ENCODE measurements at places on chromosomes 5 and 9. TPM values are rescaled to one million over a fixed set of nuclear protein-coding genes. Genes with fewer than 3 reads are reported as not detected.

GRCh38 chr5:126818736-126819135, 41.8 kb downstream of the LMNB1 start:
- ATAC-seq = no peak

GRCh38 chr9:80078826-80079225, 507.1 kb downstream of the TLE4 start:
- ATAC-seq = no peak

ARSI gene
- not detected for total RNA-seq

MCCC2 gene
- 41.0 TPM for total RNA-seq

- no peak for ATAC-seq
Observed at GRCh38 chr9:94625835-94626234, 13.5 kb downstream of the FBP1 start.

PCDHGA3 gene
- 0.09 TPM for total RNA-seq

CREB3 gene
- total RNA-seq = 23.9 TPM

DNA sequence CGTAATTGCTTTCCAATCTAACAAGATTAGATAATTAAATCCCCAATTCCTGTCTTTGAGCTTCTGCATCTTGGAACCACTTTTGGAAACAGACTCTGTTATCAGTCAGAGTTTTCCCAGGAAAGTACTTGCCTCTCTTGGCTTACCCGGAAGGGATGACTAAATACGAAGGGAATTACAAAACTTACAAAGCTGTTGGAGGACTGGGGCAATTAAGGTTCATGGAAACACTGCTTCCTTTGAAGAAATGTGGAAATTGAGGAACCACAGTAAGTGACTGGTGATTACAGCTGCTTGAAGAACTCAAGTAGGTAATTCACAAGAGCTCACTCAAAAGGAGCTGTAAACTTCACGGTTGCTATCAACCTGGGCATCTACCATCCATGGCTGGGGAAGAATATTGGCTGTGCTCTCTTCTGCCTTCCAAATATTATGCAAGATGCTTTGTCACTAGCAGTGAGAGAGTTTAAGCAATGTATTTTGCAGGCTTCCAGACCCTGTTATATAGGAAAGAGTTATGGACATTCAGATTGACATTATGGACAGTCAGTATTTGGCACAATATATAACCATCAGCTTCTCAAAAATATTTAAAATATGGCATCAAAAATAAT, 104.6 kb upstream of the MAN2A1 start:
- ATAC-seq = no peak

TDRD7 gene
- total RNA-seq = 6.3 TPM

SV2C gene
- 0.13 TPM for total RNA-seq

GRCh38 chr5:5340206-5340729, 82.2 kb upstream of the ICE1 start:
- ATAC-seq = no peak

DNA sequence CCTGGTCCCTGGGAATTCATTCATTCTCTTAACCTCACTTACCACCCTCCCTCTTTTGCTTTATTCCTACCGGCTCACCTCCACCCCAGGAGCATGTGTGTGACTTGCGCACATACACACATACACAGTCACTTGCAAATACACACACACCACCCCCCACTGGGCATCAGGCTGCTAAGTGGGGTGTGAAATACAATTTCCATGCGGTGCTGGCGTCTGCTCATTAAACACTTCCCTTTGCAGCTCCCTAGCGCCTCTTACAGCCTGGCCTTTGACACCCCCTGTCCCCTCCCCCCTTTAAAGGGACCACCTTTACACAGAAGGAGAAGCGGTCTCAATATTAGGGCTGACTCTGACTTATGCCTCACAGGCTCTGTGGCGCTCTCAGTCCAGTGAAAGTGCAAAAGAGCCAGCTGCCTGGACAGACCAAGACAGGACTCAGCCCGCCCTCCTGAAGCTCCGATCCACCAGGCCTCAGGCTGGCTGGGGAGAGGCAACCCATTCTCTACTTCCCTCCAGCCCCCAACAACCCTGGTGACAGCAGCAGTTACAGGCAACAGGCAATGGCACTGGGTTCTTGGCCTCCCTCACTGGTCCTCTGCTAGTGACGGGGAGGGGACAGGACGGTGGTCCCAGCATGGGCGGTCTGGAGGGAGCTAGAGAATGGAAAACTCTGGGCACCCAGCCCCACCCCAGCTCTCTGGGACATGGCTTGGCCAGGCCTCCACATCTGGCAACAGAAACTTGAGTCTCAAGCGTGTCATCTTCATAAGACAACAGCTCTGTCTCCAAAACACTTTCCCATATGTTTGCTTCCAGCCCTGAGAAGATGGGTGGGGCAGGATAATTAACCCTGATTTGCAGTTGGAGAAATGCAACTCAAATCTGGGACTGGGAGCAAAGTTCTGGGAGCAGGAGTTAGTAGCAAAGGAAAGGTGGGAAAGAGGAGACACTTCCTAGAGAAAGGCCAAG, 12.0 kb downstream of the ENHO start:
- no peak for ATAC-seq

DNA sequence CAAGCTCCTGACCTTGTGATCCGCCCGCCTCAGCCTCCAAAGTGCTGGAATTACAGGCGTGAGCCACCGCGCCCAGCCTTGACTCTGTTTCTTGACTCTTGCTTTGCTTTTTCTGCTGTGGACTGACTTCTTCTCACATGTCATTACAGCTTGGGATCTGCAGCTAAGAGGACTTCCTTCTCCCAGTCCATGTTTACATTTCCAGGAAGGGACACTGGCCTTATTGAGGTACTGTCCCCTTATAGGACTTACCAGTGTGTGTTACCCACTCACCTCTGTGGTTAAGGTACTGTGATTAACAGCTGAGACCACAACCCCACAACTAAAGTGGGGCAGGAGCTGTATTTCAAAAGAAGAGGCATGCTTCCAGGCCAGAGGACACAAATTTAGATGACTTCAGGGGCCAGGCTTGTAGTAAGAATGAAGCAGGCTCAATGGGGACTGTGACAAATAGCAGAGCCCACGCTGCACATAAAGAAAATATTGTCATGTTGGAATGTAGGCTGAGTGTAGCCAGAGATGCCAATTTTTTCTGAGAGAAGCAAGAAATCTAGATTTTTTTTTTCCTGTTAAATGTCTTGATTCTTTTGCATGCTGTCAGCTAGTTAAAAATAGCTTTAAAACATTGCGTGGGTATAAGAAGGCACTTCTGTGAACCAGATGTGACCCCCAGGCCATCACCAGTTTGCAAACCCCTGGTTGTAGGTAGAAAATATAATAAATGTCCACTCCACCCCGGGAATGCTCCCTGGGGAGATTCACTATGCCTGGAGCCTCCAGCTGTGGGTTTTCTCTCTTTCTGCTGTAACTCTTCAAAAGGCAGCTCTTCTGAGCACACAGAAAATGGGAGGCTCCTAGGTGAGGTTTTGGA, 75.0 kb downstream of the PTPDC1 start:
- ATAC-seq = no peak

DNA sequence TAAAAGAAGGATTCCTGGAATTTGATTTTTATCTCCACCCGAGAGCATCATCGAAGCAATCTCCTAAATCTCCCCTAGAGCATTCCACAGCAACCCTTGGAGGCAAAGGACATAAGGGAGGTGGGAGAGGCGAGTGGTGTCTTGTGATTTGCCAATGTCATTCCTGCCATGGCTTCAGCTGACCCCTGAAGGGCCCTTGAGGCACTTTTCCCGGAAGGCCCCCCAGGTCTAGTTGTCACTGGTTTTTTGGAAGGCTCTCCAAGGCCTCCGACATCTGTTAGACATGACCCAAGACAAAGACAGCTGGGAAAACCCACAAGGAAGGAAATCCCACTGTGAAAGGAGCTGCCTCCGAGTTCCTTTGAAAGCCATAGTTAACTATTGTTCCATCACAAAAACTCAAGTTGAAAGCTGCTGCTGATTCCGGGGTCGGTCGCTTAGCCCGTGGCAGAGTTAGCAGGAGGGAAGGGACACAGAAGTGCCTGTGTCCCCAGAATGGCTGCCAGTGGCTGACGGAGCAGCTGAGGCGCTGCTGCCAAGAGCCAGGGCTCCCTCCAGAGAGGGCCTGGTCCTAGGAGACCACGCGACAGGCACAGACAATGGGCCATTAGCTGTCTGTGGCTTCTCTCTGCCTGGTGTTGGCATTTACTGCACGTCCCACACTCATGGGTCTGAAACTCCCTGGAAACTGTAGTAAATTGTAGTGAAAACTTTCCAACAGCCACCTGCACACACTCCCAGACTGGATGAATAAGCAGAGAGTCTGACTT, 24.4 kb upstream of the TRIO start:
- no peak for ATAC-seq

DNA sequence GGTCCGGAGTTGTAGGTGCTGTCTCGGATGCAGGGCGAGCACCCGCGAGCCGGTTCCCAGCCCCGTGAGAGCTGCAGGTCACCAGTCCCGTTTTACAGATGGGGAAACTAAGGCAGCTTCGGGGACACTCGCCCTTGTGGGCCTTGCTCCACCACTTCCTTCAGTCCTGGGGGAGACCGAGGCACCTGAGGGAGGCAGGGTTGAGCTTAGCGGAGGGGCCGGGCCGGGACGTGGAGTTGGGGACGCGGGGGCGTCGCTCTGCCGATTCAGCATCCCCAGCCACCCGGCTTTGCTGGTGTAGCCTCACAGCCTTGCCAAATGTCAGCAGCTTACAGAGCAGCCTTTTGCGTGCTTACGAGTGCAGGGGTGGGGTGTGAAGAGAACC, 530 bp downstream of the BBLN start:
- peak; percentile 56 for ATAC-seq

IL13 gene
- 4.3 TPM for total RNA-seq

SAXO1 gene
- total RNA-seq = 0.37 TPM

DNA sequence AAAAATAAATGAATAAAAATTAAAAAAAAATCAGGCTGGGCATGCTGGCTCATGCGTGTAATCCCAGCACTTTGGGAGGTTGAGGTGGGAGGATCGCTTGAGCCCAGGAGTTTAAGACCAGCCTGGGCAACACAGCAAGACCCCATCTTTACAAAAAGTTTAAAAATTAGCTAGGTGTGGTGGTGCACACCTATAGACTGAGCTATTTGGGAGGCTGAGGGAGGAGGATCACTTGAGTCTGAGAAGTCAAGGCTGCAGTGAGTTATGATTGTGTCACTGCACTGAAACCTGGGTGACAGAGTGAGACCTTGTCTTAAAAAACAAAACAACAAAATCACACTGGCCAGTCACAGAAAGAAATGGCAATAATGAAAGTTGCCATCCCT, 3.4 kb upstream of the CNTRL start:
- ATAC-seq = peak; percentile 43

DNA sequence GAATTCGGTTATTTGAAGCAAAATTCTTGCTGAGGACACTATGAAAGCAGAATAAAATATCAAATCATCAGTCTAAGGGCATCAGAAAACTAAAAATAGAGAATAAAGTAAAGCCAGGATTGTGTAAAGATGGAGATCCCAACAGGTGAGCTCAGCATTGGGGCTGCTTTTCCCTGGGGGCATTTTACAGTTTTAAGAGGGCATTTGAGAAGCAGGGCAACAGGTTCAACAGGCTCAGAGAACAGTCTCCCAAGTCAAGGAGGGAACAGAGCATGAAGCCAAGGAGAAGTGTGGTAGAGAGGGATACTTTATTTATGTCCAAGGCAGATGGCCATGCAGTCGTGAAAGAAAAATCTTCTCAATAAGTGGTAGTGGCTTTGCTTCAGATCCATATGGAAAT, 145.4 kb downstream of the SYK start:
- ATAC-seq = no peak

GRCh38 chr5:179209359-179210150, 135.7 kb downstream of the ADAMTS2 start:
- ATAC-seq = no peak

DNA sequence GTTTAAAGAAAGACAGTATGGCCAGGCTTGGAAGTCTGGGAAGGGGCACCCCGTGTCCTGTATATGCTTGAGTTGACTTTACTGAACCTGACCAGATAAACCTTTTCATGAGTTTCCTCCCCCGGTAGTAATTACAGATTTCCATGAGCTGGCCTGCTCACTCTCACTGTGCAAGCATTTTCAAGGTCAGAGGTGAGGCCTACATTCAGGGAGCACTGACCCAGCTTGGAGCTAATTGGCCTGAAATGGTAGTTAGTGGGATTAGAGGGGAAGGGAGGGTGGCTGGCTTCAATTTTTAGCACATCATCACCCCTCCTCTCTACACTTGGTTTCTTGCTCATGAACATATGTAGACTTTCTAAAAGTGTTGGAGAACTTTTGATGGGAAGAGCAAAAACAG, 99.2 kb downstream of the PSAT1 start:
- ATAC-seq = no peak

DNA sequence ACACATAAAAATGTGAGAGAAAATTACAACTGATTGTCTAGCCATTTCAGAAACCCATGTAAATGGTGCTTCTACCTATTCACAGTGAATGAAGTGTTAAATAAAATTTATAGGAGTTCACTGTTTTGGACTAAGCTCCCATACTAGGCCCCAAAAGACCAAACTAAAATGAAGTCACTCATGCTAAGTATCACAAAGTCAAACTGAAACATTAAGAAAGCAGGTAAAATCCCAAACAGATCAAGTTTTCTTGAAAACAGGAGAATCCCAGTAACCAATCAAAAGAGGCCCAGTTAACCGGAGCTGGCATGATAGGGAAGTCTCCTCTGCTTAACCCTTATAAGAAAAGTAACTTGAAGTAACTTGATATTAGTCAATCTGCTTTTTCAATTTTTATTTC, 35.2 kb upstream of the MYOT start:
- ATAC-seq = no peak

POLK gene
- 44.4 TPM for total RNA-seq

BTNL8 gene
- 0.40 TPM for total RNA-seq

AKNA gene
- 169 TPM for total RNA-seq

PCDHB6 gene
- total RNA-seq = not detected

- no peak for ATAC-seq
Observed at GRCh38 chr9:80218328-80218727, 646.6 kb downstream of the TLE4 start.

- no peak for ATAC-seq
Observed at GRCh38 chr5:84589926-84590325, 205.2 kb upstream of the EDIL3 start.

DNA sequence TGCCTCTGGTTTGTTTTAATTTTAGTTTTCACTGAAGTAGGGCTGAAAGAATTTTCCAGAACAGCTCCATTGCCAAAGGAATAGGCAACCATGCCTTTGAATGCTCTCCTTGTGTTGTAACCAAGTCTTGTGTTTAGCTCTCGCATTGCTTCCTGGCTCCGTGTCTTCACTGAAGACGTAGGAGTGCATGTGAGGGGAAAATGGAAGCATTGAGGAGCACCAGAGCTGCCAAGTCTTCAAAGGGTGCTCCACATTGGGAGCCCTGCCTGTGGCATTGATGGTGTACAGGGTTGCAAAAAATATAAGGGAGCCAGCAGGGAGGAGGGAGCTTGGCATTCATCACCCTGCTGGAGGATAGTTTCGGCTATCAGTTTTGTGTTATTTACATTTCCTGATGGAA, 86.6 kb downstream of the NTRK2 start:
- no peak for ATAC-seq

GRCh38 chr5:14917719-14918118, 46.1 kb upstream of the ANKH start:
- ATAC-seq = no peak

- ATAC-seq = peak; percentile 66
Observed at GRCh38 chr5:71701407-71701806, 17.7 kb upstream of the CARTPT start.

DNA sequence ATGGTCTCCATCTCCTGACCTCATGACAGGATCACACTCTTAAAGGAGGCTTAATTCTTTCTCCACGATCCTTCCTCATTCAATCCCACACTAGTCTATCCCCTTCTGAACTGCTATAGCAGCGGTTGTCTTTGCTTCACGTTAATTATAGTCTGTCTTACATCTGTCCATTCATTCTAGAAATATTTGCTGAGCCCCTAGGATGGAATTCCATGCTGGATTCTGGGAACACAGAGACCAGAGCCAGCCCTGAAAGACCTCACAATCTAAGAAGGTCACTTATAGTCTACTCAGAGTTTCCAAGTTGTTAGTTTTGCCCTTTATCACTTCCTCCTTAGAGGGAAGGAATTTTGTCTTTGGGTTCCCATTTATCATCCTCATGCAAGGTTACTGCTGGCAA, 193.5 kb downstream of the GAS1 start:
- ATAC-seq = no peak
